HL-60 (cell line): ENCODE measurements at places on chromosomes 6 and 20.

- no peak for DNase-seq
Measured at GRCh38 chr6:78530208-78530607, 337.1 kb upstream of the IRAK1BP1 start.

DNA sequence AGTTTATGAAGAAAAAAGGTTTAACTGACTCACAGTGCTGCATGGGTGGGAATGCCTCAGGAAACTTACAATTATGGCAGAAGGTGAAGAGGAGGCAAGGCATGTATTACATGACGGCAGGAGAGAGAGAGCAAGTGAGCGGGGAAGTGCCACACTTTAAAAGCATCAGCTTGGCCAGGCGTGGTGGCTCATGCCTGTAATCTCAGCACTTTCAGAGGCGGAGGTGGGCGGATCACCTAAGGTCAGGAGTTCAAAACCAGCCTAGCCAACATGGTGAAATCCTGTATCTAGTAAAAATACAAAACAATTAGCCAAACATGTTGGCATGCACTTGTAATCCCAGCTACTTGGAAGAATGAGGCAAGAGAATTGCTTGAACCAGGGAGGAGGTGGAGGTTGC is 213.3 kb upstream of the THEMIS start:
- DNase-seq = no peak

DNA sequence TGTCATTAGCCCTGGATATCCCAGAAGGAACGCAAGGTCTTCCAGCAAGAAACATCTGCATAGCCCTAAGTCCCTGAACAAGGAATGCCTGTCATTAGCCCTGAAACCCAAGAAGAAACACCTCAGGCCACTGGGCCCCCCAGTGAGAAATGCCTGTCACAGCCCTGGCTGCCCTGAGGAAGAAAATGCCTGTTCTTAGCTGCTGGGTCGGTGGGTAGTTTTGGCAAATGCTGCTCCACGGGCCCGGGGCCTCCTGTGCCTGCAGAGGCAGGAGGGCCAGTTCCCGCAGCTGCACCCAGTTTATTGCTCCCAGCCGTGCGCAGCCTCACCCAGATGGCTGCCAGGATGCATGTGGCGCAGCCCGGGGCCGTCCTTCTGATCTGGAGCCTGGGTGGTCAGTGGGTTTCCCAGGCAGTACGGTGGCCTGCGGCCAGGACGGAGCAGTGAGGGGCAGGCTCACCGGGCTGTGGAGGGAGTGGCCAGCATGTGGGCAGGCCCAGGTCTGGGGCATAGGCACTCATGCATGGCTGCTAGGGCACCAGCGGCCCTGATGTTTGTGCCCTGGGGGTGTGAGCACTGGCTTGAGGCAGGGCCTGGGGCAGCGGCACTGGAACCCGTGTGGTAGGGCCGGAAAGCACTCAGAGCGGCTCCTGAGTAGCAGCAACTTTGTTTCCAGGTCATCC is 219.0 kb downstream of the ERMARD start:
- no peak for DNase-seq

DNA sequence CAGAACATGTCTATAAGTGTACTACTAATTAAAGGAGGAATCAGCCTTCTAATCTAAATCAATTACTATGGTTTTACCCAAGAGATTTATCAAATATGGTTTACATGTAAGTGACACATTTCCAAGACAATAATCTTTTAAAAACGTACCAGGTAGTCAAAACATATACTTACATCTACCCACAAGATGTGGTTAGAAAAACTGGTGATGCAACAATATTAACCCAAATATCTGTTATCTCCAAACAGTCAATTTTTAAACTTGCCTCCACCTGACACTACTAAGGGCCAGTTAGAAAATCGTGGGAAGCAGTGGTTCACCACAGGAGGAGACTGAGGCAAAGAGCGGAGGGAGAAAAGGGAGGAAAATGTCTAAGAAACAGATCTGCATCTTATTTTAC is 28.0 kb downstream of the NOL7 start:
- no peak for DNase-seq

DNA sequence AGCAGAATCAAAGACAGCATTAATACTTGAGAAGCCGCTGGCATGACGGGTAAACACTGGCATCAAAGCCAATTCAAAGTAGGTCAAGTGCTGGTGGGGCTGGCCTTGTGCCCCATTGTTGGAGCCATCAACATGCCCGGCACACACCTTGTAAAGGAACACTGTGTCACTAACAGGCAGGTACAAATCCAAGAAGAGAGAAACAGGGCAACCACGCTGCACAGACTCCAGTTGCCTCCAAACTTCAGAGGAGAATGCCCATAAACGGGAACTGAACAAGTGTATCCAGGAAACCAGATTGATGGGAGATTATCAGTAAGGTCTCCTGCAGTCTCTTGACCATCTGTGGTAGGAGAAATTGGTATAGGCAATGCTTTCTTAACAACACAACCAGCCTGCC is 127.0 kb upstream of the STXBP5 start:
- DNase-seq = no peak

DNA sequence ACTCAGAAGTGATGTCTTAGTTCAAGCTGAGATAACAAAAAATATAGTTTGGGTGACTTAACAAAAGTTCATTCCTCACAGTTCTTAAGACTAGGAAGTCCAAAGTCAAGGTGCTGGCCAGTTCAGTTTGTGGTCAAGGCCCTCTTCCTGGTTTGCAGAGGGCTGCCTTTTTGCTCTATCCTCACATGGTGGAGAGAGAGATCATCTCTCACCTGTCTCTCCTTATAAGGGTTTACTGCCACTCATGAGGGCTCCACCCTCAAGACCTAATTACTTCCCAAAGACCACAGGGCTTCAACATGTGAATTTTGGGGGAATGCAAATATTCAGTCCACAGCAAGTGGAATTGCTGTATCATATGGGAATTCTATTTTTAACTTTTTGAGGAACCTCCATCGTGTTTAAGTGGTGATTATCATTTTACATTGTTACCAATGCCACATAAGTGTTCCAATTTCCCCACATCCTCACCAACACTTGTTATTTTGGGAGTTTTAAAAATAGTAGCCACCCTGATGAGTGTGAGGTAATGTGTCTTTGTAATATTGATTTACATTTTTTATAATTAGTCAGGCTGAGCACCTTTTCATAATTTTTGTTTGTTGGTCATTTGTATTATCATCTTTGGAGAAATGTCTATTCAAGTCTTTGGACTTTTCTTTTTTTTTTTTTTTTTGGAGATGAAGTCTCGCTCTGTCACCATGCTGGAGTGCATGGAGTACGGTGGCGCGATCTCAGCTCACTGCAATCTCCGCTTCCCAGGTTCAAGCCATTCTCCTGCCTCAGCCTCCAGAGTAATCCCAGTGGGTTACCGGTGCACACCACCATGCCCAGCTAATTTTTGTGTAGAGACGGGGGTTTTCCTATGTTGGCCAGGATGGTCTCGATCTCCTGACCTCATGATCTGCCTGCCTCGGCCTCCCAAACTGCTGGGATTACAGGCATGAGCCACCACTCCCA is 112.2 kb downstream of the SESN1 start:
- no peak for DNase-seq

DNA sequence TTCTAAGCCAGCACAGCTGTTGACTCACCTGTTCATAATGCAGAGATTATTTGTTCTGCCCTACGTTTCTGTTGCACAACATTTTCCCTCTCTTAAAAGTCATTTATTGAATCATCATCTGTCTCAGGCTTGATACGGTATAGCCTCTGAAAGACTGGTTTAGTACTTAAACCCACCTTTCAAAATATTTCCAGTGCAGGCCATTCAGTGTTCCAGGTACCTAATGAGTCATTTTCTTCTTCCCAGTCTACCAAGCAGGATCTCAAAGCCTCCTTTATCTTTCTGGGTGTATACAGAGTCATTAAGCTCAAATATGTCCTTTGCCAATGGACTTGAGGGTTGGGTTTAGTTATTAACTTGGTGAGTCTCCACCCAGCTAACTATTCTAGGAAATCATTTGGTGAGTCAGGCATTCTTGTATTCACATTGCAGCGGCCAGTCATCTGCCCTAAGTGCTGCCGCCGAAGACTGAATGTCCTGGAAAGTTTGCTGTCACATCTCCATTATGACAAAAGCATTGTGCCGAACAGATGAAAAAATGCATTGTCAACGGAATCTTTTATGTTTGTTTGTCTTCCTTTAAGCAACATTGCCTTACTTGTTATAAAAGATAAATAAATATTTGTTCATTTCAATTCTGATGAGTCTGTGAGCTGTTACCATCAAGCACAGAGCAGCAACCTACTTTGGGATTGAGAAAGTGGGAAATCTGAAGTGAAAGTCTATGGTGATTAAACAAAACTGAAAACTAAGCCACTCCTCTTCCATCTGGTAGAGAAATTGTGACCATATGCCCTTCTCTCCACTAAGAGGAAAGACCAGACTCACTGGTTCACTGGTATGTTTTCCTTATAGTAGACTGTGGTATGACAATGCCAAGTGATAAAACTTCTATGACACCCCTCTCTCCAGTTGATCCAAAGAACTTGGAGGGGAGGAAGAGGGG is 14.3 kb upstream of the FAM135A start:
- DNase-seq = no peak

DNA sequence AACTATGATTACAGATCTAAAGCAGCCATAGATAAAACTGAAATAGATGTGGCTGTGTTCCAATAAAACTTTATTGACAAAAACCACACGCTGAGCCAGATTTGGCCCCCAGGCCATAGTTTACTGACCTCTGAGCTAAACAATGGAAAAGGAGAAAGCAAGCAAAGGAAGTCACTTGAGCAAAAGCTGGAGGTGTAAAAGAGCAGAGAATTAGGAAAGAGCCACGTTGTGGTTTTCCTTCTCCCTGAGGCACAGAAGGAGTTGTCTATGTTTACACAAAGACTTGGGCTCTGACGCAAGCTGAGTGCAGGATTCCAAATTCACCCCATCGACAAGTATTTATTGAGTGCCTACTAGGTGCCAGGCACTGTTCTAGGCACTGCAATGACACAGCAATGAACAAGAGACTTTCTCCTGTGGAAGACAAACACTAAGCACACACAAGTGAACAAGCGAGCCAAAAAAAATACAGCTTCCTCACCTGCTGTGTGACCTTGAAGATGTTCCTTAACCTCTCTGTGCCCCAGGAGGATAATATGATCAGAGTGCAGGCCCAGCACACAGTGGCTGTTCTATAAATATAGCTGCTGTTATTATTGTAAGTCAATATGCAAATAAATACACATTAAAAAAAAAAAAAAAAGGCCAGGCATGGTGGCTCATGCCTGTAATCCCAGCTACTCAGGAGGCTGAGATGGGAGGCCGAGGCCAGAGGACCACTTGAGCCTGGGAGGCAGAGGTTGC is 75.4 kb upstream of the PTPN1 start:
- DNase-seq = peak; percentile 75
